ENCODE measurements at places on chromosomes 11 and 22.

GRCh38 chr11:79006854-79007253 lies 432.2 kb upstream of the NARS2 start:
- DNase-seq, result no peak

DNA sequence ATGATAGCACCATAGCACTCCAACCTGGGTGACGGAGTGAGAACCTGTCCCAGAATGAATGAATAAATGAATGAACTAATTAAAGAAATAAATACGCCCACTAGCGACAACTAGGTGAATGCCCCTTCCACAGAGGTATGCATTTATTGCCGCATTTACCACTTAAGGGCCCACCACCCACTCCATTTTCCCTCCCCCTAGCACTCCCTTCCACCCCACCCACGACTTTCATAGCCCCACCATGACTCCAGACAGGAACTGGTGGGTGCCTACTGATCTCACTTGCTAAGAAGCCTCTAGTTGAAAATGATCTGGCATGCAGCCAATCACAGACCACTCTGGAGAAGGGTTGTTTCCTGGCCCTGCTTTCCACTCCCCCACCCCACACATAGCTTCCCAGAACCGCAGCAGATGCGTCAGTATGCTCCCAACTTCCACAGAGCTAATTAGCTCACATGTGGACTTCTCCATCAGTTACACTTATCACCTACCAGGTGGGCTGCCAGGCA lies 167.6 kb downstream of the WT1 start:
- no peak for DNase-seq

GRCh38 chr11:119888119-119888518 lies 159.1 kb upstream of the NECTIN1 start:
- no peak for DNase-seq

GRCh38 chr11:130456286-130456685 lies 7.8 kb downstream of the ADAMTS15 start:
- DNase-seq, result no peak
